ENCODE measurements at places on chromosomes 6 and 20. TPM values are rescaled to one million over a fixed set of nuclear protein-coding genes. Genes with fewer than 3 reads are reported as not detected.

KDM1B gene
- total RNA-seq: 31.1 TPM

TINAG gene
- total RNA-seq: not detected

THEMIS gene
- total RNA-seq: not detected

RFX6 gene
- total RNA-seq: 0.17 TPM

EYA4 gene
- total RNA-seq: 10.0 TPM

APOM gene
- total RNA-seq: 1.6 TPM

CCHCR1 gene
- 40.0 TPM for total RNA-seq

NKAPL gene
- not detected for total RNA-seq

FNDC1 gene
- total RNA-seq: not detected

DNA sequence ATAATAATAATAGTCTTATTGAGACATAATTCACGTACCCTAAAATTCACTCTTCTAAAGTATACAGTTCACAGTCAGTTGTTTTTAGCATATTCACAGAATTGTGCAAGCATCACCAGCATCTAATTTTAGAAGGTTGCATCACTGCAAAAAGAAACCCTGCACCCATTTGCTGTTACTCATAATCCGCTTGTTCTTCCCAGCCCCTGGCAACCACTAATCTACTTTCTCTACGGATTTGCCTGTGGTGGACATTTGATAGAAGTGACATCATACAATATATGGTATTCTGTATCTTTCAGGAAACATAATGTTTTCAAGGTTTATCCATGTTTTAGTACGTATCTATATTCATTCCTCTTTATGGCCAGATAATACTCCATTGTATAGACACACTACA is 41.5 kb upstream of the FAM184A start:
- no peak overlapping the region for H3K4me3 ChIP-seq
- H3K27me3 ChIP-seq: no peaks in the 10 kb centered on the region
- peak; percentile 15 for DNase-seq
- peaks cover 15% of the 10 kb centered on the region for H3K4me1 ChIP-seq
- no peak overlapping the region for H3K27ac ChIP-seq

GRCh38 chr20:6735942-6736845 is 31.3 kb upstream of the BMP2 start:
- no peak for DNase-seq
- H3K4me1 ChIP-seq: no peaks in the 10 kb centered on the region
- no peak overlapping the region for H3K27ac ChIP-seq
- no peaks in the 10 kb centered on the region for H3K36me3 ChIP-seq
- peaks cover 80% of the 10 kb centered on the region for H3K27me3 ChIP-seq
- no peak overlapping the region for H3K4me3 ChIP-seq

DNA sequence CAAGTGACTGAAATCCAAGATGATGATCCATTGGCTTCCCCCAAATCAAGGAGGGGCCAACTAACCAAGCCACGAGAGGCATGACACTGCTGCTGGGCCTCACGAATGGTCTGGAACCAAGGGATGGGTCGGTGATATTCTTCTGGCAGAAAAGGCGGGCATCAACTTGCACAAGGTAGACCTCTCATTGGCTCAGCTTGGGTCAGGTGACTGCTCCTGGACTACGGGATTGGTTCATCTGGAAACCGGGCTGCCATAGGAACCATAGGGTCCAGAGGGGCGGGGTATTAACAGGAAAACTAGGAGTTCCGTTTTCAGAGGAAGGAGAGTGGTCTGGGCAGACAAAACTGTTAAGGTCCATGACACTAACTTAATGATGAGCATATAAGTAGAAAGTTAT is 100.9 kb downstream of the TFAP2C start:
- DNase-seq: no peak
- no peaks in the 10 kb centered on the region for H3K27me3 ChIP-seq
- H3K36me3 ChIP-seq: no peaks in the 10 kb centered on the region
- H3K27ac ChIP-seq: no peak overlapping the region

GRCh38 chr20:50996901-50997865 is 25.7 kb downstream of the KCNG1 start:
- no peak overlapping the region for H3K27ac ChIP-seq
- no peak overlapping the region for H3K4me3 ChIP-seq
- H3K36me3 ChIP-seq: no peaks in the 10 kb centered on the region
